Panc1 (cell line): ENCODE measurements at places on chromosomes 12 and 14.

DNA sequence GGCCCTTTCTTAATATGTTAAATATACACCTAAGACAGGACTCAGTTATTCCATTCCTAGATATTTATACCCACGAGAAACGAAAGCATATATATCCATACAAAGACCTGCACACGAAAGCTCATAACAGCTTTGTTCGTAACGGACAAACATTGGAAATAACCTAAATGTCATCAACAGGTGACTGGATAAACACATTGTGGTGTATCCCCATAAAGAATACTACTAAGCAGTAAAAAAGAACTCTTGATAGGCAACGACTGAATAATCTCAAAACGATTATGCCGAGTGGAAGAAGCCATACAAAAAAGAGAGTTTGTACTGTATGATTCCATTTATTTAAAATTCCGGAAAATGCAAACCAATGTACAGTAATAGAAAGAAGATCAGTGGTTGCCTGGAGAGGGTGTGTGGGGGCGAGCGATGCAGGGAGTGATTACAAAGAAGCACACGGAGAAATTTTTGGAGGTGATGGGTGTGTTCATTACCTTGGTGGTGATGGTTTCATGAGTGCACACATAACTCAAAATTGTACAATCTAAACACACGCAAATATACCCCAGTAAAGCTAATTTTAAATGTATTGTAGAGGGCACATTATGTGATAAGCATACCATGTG, 1.4 kb upstream of the SCN8A start:
- no peak for DNase-seq

DNA sequence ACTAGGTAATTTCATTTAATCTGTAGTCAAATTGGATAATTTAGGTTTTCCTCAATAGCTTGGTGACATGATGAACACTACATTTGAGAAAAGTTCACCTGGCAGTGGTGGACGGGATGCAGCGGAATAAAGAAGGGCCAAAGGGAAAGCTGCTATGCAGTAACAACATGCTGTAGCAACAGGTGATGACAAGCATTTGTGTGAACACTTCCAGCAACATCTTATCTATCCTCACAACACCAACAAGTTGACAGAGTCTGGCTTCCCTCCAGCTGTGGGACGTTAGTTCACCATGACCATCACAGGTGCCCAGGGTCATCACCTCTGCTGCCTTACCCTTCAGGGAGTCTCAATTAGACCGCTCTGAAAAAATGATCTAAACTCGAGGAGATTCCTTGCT, 8.3 kb downstream of the DBX2 start:
- no peak for DNase-seq

GRCh38 chr12:31370531-31371255, 44.7 kb upstream of the SINHCAF start:
- no peak for DNase-seq

DNA sequence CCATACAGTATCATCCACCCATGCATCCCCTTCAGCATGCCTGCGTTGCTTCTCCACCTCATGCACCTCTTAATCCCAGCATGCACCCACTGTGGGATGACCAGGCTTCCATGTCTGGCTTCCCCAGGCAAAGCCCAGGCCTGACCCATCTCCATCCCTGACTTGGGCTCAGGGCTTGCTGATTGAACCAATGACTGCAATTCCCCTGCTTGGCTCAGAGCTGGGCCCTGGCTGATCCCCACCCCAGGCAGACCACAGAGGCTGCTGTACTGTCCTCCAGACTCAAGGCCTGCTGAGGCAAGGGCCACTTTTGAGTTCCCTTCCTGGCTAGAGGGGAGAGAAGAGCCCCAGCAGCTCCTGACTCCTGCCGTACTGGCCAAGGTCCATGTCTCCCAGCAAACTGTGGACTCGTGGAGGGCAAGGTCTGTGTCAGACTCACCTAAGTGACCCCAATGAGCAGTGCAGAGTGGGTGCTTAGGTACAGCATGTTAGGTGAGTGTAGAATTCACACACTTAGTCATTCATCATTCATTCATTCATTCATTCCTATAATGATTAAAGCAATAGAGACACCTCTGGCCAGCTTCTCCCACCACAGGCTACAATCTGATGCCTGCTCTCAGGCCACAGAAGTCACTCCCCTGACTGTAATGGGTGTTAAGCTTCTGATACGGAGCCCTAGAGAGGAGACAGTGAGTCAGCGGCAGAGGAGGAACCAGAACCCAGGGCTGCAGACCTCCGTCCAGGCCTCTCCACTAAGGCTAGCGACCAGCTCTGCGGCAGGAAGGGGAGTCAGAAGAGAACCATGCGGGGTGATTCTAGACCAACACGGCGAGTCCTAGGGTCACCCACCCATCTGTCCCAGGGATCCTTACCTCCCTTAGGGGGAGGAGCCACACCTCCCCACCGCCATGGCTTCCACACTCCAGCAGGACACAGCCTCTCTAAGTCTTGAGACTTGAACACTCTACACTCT, 2.9 kb downstream of the BEGAIN start:
- no peak for DNase-seq

- DNase-seq: peak; percentile 10
Observed at GRCh38 chr12:33427071-33427470, 12.5 kb downstream of the SYT10 start.

DNA sequence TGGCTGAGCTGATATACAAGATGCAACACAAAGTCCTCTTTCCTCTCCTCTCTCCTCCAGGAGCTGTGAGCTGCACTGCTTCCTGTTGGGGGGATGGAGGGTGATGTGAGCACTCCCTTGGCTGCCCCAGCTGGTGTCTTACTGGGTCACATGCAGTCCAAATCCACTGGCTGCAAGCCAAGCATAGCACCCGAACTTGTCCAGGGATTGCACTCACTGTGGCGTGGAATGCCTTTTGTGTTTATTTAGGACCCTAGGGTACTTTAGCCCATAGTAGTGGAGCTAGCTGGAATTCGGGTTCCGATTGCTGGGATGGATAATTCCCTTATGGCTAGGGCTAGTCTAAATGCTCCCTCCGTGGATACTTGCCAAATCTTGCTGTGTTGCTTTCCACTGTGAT, 424.9 kb upstream of the SYT1 start:
- DNase-seq: no peak

GRCh38 chr12:6534945-6535696, 804 bp downstream of the GAPDH start:
- DNase-seq: no peak

GRCh38 chr12:66638666-66639065, 40.2 kb downstream of the GRIP1 start:
- DNase-seq: no peak

GRCh38 chr12:109822951-109823411, 10.2 kb downstream of the TRPV4 start:
- DNase-seq: no peak

GRCh38 chr14:57847096-57847495, 18.8 kb downstream of the SLC35F4 start:
- DNase-seq: no peak

- no peak for DNase-seq
Observed at GRCh38 chr14:34170882-34171281, 220.0 kb upstream of the EGLN3 start.

- DNase-seq: no peak
Observed at GRCh38 chr12:32918890-32919801, 22.6 kb upstream of the PKP2 start.

GRCh38 chr12:11663130-11663529, 13.7 kb downstream of the ETV6 start:
- no peak for DNase-seq

DNA sequence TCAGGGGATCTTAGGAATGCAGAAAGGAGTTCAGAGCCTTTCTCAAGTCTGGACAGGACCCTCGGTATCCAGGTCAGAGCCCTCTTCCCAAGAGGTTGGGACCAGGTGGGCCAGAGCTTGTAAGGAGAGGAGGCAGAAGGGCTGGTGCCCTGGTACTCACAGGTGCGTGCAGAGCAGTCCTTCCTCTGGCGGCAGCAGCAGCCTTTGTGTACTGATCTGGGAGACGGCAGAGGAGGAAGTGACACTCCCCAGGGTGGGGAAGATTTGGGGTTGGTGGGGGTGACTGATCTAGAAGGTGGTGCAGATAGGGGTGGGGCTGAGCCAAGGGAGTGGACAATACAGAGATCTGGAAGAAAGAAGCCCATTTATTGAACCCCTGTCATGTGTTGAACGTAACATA, at the start of gene ITGB7:
Gene ITGB7, minus strand, starts transcription at position 210 of the 400 bp plus-strand sequence. CDS start 6,808 bp downstream, outside the sequence.
- no peak for DNase-seq

DNA sequence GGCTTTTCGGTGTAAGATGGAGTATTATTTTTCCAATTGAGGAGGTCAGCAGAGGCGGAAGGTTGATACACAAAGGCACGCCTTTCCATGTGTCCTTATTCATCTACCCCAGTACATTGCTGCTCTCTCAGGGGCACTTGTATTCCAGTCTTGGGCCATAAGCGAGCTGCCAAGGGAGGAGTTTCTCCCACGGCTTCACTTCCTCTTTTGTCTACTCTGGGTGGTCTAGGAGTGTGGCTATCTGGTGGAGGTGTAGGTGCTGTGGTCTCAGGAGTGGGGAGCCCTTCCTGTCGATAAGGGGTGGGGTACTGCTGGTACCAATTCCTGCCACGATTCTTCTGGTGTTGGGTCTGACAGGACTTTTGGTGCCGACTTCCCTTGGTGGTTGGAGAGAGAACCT, 73.4 kb downstream of the GAS2L3 start:
- no peak for DNase-seq

DNA sequence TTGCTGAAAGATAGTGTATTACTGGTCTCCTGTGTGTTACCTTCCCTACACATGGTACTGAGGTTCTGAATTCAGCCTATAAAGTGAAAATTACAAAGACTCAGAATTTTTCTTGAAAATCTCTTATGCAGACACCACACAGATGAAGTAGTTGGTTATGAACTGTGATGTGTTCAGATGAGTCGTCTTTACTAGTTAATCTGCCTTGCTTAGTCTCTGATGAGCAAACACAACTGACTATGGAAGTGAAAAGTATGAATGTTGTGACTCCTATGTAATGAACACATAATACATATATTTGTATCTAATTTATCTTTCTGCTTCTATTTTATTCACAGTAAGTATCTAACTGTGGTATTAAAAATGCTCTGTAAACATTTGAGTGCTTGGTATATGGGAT, 4.7 kb downstream of the MTERF2 start:
- DNase-seq: no peak

DNA sequence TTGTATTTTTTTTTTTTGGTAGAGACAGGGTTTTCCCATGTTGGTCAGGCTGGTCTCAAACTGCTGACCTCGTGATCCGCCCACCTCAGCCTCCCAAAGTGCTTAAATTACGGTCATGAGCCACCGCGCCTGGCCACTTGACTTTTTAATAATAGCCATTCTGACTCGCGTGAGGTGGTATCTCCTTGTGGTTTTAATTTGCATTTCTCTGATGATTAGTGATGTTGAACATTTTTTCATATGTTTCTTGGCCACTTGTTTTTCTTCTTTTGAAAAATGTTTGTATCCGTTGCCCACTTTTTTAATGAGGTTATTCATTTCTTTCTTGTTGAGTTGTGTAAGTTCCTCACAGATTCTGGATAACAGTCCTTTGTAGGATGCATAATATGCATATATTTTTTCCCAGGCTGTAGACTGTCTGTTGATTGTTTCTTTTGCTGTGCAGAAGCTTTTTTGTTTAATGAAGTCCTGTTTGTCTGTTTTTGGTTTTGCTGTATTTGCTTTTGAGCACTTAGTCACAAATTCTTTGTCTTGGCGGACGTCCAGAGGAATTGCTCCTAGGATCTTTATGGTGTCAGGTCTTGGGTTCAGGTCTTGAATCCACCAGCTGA, 10.3 kb upstream of the PGAM5 start:
- DNase-seq: peak; percentile 41
